GM13977 (cell line): ENCODE measurements at places on chromosomes 4 and X.

DNA sequence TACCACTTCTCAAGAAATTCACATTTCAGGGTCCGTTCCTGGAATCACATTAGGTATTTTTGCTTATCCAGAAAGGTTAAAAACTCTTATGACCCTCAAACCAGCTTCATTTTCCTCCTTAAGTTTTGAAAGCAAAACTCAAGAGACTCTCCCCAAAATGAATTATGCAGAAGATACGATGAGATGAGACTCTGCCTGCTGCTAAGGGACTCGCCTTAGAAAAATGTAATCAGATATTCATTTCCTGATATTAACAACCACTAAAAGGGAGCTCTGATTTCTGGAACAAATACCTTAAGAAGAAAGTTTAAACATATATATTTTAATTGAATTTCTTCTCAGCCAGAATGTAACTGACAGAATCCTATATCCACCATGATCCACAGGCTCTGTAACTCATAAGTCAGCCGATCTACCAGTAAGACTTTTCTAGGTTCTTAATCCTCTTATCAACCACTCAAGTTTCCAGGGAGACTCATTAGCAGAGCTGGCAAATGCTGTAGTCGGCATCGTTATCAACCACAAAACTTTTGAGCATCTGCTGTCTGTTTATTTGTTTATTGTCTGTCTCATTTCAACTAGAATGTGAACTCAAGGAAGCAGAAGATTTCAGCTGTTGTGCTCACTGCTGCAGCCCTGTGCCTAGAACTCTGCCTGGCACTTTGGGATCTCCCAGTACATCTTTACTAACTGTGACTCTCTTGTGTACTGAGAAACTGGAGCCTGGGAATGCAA, 112.5 kb downstream of the LDB2 start:
- no peak for DNase-seq

DNA sequence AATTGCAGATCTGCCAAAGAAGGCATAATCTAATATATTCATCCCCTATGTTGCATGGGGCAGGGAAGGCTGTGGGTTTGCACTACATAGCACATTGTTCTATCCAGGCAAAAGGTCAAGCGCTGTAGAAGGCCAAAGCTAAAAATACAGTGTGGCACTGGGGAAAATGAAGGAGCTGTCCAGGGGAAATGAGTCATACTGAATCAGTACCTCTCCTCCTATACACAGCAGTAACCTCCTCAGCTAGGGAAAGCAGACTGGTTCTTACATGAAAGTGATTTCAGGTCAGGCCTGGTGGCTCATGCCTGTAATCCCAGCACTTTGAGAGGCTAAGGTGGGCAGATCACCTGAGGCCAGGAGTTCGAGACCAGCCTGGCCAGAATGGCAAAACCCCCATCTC, 31.0 kb upstream of the SLC25A4 start:
- no peak for DNase-seq

GRCh38 chrX:101693476-101693875, 33.8 kb upstream of the ARMCX2 start:
- DNase-seq = no peak

DNA sequence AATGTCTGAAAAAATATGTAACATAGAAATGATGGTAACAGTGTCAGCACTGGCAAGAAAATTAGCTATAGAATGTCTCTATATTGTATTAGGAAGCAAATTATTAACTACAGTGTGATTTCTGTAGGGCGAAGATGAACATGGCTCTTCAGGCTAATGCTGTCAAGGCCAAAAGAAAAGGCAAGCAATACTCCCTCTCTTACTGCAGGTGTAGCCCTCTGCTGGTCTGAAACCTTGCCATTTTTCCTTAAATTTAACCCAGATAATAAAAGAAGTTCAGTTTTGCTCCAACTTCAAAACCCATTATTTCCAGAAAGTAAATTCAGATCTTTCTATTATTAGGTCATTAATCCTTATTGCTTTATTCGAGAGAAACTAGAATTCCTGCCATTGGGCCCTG, 215.9 kb downstream of the LRBA start:
- DNase-seq = no peak

DNA sequence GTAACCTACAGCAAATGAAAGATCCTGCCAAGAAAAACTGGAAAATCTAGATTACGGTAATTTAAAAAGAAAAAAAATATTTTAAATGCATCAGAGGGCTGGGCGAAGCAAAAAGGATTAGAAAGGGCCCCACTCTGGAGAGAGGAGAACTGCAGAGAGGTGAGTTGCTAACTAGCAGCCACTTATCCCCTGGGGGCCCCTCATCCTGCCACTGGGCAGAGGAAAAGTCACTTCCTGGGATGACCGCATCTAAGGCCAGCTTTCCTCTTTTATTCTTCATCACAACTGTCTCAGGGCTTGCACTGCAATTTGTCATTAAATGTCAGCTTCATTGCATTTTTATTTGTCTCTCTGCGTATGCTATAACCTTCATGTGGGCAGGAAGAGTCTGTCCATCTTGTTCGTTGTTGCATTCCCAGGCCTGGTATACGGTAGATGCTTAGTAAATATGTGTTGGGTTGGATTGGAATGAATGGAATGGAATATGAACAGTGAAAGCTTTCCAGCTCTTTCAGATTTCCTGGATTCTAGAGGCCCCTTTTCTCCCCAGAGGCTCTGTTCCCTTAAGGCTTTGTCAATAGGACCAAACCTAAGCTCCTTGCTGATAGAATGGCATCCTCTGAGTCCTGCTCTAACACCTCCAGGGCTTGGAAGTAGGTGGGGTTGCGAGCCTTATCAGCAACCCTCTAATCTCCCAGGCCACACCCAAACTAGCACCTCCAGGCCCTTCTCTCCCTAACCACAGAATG, 58.9 kb downstream of the TLR10 start:
- no peak for DNase-seq

DNA sequence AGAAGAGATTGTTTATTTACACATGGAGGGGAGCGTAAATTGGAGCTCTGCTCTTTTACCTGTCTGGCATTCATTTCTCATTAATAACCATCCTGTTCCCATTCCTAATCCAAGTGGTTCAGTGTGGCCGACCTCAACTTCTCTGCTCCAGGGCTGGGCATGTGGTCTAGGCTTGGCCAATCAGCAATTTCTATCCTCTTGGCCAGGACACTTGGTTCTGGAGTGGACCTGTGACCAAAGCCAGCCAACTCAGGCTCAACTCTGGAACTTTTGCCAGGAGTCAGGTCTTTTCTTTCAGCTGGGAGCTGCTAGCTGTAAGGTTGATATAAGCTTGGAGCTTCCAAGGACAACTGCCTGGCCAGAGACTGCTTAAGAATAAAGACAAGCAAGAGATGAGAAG, 15.6 kb upstream of the RASL11B start:
- DNase-seq = no peak

DNA sequence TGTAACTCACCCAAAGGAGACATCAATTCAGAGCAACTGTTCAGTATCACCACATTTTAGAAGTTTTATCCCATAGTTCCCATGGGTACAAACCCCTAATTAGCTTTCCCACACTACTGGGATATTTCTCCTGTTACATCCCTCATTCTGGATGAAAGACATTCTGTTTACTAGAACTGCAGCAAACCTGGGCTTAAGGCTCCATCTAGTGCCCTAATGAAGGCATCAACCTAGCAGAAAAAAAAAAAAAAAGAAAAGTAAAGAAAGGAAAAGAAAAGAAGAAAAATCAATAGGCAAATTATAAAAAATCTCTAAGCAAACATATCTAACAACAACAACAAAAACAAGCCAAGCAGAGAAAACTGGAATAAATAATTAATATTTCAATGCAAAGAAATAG, 133.7 kb upstream of the CPXCR1 start:
- no peak for DNase-seq

- no peak for DNase-seq
Observed at GRCh38 chr4:88054229-88054628, 46.8 kb downstream of the PKD2 start.
